ENCODE measurements at places on chromosomes 6 and 20.

DNA sequence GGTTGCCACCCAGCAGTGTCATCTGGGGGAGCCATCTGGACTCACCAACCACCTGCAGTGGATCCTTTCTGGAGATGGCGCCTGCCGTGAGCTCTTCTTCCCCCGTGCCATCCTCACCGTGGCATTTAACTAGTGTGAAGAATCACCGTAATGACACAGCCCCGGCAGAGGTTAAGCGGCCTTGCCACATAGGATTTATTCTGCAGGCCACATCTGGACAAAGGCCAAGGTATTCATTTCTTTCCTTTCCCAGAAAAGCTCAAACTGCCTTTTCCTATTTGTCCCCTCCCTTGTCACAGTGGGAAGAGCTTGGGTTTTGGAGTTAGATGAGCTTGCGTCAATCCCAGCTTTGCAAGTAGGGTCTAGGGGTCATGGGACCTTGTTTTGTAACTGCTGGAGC is 88.4 kb downstream of the PXDC1 start:
- DNase-seq: no peak

- DNase-seq: no peak
Measured at GRCh38 chr6:127058936-127059335, 59.5 kb upstream of the RSPO3 start.

GRCh38 chr6:148192310-148192709 is 150.3 kb upstream of the SASH1 start:
- DNase-seq: no peak

DNA sequence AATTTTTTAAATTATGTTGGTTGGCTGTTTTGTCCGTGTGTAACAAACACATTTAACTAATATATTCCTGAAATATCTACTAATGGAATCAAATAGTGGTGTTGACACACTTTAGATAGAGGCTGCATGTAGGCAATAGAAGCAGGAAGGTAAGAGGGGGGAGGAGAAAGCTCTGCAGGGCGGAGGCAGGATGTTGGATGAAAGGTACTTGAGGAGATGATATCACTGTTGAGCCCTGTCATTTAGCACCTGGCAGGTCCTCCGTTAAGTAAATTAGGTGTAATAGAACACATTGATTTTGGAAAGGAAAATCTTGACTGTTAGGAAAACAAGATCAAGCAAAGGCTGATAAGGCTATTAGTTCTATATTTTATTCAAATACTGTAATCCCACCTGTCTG is 618.7 kb downstream of the PKHD1 start:
- DNase-seq: no peak

GRCh38 chr20:46568570-46569129 is 18.2 kb upstream of the OCSTAMP start:
- DNase-seq: no peak

- DNase-seq: no peak
Measured at GRCh38 chr6:73139681-73140383, 85.5 kb downstream of the KHDC1L start.

DNA sequence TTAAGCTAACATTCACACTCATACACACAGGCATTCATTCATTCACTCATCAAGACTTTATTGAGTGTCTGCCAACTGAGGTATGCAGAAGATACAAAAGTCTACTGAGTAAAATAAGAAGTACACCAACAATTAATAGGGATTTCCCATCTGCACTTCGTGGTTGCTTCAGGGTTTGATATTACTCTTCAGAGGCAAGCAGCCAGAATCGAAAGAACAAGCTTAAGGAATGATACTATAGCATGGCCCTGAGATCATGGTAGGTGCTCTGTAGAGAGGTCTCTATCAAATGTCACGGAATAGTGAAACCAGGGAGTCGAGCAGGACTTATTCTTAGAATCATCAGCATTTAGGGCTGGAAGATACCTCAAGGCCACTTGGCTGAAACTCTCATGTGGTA is 135.4 kb downstream of the NRN1 start:
- no peak for DNase-seq

Measured in stimulated activated CD4-positive, alpha-beta T cell treated with anti-CD3 and anti-CD28 coated beads, Interleukin-12 subunit alpha, Interleukin-12 subunit beta, amount 100 ng/mL, for 48 hours (primary cell).